Stimulated activated CD4-positive, alpha-beta T cell treated with anti-CD3 and anti-CD28 coated beads, Interleukin-1b, Interleukin-23, amount 100 ng/mL, for 1 hour (primary cell): ENCODE measurements at places on chromosomes 7 and 10.

DNA sequence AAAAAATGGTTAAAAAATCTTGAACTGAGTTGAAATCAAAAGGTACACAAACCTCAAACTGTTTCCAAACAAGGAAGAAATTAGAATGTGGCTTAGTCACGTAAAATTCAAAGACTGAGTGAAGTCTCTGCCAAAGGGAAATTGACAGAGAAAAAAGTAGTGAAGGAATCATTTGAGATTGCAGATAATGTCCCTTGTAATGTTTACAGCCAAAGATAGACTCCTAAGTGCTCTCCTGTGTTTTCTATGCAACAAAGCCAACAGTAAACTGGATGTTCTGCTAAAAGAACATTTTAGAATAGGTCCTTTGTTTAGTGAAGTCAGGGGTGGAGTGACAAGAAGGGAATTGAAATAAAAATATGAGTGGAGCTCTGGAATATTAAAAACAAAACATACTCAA is 117.9 kb downstream of the ITGA8 start:
- no peak for DNase-seq

- no peak for DNase-seq
Measured at GRCh38 chr7:41010418-41010817, 692.5 kb downstream of the INHBA start.

- DNase-seq = no peak
Measured at GRCh38 chr7:131931370-131931769, 374.9 kb upstream of the PODXL start.

GRCh38 chr7:82594665-82595064 is 151.1 kb upstream of the CACNA2D1 start:
- DNase-seq = no peak

DNA sequence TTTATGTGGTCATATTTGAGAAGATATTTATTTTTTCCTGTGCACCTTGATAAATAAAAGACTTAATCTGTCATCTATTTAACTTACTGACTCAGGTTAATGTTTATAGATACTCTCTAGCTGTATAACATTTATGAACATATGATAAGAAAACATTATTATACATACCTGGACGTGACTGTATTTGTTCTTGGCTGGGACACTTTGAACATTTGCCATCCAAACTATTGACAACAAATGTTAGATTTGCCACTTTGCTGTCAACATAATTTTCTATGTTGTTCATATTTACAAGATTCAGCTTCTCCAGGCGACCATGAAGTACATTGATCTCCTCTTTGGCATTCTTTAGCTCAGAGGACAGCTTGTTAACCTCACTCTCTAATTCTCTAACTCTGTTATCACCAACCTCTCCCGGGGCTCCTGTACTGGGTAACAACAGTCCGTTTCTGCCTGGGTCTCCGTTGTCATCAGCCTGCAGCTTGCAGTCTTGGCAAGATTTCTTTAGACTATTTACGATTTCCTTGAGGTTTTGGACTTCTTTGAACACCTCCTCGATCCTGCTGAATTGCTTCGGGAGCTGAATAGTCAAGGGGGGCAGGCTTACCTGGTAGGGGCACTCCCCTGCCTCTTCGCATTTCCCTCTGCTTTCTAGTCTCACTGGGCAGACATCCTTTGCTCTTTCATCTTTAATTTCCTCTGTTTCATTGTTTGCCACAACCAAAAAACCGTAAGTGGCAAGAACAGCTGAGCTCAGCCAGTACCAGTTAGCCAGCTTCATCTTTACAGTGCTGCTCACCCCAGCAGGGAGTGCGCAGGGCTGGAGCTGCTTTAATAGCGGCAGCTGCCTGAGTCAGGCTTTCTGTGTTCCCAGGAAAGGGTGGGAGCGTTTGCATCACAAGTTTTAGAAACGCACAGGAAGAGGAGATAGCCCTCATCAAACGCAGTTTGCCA is at the start of gene FGL2:
FGL2 (minus strand) TSS at position 807 of the 954 bp plus-strand sequence; CDS start at position 781, 26 bp downstream.
- DNase-seq = no peak

DNA sequence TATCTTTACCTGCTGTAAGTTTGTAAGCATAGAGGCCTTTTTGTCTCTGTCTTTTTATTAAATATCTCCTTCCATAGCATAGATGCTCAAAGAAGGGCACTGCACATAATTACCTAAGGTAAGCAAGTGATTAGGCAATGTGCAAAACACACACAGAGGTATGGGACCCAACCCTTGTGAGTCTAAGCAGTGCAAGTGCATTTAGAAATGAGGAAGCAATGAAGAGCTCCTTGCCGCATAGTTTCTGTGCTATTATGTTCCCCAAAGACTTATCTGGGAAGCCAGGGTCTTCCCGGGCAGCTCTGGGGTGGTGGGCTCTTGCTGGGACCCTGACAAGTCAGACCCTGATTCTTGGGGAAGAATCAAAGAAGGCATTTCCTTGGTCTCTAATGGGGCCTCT is 13.5 kb upstream of the MGAM2 start:
- no peak for DNase-seq

DNA sequence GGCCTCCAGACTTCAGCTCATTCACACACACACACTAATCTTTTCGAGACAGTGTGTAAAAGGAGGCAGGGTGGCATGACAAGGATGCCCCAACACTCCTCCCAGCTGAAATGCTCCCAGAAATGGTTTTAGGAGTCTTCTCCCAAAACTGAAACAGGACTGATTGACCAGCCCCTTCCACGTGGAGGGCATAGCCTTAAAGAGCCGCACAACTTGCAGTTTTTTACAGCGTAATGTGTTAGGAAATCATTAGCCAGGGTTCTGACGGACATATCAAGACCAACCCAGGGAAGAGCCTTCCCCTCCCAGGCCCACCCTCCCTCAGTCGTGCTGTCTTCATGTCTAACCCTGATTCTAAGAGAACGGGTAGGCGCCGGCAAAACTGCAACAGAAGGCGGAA is 224.6 kb downstream of the TNS3 start:
- DNase-seq = no peak

DNA sequence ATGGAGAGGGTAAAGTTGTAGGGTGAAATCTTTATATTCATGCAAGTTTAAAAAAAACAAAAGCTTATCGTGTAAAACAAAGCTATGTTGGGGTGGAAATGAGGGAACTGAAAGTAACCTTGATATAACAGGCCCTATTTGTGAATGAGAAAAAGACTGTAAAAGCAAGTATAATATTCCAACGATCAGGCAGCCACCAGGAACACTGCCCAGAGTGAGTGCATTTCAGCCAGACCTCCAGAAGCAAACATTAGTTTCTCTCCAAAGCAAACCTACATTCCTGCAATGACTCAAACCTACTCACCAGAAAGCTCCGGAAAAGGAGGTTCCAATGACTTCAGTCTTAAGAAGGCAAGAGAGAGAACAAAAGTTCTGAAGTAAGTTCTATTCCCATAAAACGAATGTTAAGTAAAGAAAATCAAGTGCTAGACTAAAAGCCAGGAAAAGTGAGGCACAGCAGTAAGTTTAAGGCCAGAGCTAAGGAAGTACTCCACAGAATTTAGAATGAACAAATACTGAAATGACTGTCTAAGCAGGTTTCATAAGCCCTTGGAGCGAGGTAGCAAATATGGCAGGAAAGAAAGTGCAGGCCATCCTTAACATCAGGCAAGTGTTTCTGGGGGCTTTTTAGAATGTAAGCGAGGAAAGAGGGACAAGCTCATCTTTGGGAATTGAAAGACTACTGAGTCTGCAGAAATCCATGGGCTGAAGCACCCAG is 493.1 kb downstream of the XPNPEP1 start:
- DNase-seq = no peak

- no peak for DNase-seq
Measured at GRCh38 chr10:72254813-72255568, 18.7 kb upstream of the DDIT4 start.

DNA sequence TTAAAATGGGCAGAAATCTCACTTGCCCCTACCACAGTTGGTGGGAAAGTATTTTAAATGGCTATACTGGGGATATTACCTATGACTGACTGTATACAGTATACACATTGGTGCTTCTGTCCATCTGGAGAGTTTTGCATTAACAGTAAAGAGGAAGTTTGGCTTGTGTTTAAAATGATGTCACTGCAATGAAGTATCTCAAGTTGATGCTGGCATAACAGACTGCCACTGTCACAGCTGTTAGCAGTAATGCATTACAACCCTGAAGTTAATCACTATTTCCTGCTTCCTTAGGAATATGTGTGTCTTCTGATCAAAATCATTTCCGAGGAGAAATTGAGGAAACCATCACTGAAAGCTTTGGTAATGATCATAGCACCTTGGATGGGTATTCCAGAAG is 1.9 kb downstream of the DKK1 start:
- DNase-seq = no peak

- DNase-seq = no peak
Measured at GRCh38 chr10:28738200-28738599, 60.9 kb downstream of the BAMBI start.

DNA sequence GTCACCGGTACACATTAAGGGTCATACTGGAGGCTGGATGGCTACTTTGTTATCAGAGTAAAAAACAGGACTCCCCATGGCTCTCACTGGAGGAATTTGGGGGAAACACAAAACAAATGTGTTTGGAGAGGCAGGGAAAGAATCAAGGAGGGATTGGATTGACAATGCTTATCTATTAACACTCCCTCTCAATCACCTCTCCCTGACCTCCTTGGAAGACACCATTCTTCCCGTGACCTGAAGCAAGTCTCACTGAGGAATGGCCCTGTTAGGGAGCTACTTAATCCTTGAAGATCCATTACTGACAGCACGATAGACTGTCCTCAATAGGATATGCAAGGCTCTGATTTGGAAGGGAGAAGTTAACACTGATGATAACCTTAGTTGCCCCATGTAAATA is 242.1 kb upstream of the PTN start:
- DNase-seq = no peak

GRCh38 chr7:45401155-45401554 is 173.0 kb upstream of the ADCY1 start:
- DNase-seq = no peak

GRCh38 chr10:43863270-43863669 is 214.6 kb upstream of the ZNF32 start:
- no peak for DNase-seq

GRCh38 chr7:112144284-112145059 is 61.7 kb downstream of the DOCK4 start:
- no peak for DNase-seq

DNA sequence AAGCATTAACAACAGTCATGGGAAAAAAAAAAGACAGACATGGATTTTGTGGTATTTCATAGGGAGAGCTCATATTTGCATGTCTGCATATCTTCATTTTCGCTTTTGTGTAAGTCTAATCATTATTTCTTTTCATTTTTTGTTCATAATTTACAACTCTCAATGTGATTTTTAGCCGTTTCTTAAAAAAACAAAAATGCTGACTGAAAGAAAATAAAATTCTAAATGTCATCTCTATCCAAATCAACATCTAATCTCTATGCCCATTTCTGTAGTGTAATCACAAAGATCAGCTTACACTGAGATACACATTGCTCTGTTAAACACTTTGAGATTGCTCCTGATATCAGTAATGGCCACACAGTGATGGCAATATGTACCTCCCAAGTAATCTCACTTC is 29.2 kb downstream of the CHRM2 start:
- DNase-seq = no peak

DNA sequence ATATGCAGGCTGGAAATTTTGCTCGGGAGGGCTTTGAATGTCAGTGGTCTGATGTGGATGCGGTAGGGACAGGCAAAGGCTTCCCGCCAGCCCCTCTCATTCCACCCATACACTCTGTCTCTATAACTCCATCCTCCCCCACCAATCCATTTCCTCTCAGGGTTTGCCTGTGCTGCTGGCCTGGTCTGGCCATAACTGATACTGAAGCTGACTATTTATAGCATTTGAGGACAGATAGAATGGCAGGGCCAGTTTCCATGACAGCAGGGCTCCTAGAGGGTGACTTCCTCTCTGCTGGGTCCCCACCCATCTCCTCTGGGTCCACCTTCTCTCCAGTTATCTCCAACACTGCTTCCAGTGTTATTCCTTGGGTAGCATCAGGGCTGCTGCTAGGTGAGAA is 6.6 kb upstream of the PDLIM1 start:
- DNase-seq = no peak

DNA sequence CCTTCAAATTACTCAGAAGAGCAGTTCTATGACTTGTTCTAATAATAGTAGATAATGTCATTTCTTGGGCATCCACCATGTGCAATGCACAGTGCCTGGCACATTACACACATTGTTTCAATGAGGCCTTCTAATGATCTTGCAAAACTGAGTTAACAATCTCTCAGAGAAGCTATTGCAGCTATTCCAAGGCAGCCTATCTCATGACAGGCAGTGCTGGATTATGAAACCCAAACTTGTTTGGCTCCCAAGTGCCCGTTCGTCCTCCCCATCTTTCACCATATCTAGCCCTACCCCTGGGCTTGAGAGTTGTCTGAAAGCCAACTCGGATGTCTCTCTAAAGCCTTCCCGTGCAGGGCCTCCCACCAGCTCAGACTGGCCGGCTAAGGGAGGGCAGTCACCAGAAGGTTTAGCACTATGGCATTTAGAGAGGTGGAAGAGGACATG is 405.1 kb downstream of the PLXNA4 start:
- no peak for DNase-seq

- DNase-seq = no peak
Measured at GRCh38 chr7:77565917-77566316, 28.8 kb downstream of the PTPN12 start.

GRCh38 chr10:60975716-60976115 is 31.7 kb upstream of the RHOBTB1 start:
- no peak for DNase-seq

DNA sequence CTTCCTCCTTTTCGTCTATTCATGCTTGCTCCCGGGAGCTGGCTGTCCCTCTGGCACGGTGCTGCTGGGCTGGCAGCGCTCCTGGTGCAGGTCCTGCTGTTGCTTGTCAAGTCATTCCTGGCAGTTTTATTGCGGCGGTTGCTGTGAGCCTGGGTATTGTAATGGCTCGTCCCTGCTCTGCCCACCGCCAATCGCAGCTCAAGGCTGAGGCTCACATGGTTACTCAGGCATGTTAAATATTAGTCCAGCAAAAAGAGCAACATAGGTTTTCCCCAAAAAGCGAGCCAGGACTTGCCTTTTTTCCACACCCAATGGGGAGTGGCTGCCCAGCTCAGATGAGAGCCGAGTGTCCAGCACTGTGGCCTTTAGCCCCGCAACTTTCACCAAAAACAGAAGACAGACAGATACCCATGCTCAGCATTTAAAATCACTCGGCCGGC is 492.9 kb upstream of the FOXK1 start:
- no peak for DNase-seq

DNA sequence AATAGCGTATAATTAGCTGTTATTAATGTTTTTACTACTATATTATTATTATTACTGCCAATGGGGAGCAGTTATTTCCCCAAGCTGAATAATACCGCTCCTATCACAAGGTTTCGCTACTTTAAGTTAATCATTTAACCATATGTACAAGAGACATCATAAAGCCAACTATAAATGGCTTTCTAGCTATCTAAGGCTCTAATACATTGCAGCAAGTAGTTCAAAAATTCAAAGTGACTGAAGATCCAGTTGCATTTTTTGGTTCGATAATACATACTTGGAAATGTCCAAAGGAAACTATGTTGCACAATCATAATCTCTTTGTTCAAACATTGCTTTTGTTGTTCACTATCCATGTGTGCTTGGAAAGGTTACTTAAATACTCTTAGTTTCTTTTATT is 952.0 kb upstream of the MBL2 start:
- DNase-seq = no peak
